ENCODE measurements at places on chromosomes 2 and 18.

GRCh38 chr2:37819186-37819585, 105.9 kb upstream of the RMDN2 start:
- DNase-seq: no peak

GRCh38 chr18:6865251-6865650, 135.7 kb downstream of the ARHGAP28 start:
- DNase-seq: no peak

DNA sequence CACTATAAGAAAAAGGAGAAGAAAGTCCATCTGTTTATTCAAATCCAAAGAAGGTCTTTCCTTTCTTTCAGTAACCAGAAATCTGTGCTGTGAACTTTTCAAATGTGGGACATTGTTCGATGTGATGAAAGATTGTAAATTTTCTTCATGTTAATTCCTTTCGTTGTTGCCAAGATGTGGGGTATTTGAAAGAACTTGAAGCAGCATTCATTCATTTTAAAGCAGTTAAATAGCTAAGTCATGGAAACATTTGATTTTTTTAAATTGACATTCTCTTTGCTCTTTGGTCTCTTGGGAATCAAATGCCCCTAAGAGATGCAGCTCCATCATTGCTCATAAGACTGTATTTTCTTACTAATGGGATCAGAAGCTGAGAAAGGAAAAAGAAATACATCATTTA, 93.7 kb upstream of the EHBP1 start:
- no peak for DNase-seq

GRCh38 chr2:156385242-156385641, 50.9 kb upstream of the GPD2 start:
- DNase-seq: no peak

DNA sequence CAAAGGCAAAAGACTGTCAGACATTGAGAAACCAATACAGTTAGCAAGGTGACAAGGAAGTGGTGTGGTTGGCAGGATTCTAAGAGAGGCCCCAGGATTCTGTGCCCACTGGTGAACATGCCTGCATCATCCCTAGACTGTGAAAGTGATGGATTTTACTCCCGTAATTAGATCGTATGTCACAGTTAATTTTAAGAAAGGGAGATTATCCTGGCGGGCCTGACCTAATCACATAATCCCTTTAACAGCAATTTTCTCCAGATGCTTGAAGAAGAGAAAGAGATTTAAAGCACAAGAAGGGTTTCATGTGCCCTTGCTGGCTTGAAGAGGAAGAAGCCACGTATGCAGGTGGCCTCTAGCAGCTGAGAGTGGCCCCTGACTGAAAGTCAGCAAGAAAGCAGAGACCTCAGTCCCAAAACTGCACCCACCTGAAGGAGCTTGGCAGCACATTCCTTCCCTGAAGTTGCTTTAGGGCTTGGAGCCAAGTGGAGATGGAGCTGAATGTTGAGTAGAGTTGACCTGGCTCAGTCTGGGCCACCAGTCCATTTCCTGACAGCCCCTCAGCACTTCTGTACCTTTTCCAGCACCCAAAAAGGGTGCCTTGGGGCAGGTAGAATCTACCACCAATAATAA, 49.1 kb downstream of the GTF3C3 start:
- DNase-seq: no peak

GRCh38 chr2:150222942-150223341, 264.5 kb downstream of the RND3 start:
- DNase-seq: no peak

GRCh38 chr2:105789745-105790460, 45.2 kb downstream of the NCK2 start:
- DNase-seq: no peak

GRCh38 chr2:218218268-218219185, 1.5 kb downstream of the ARPC2 start:
- DNase-seq: no peak
